ENCODE measurements at places on chromosomes 2 and 18. TPM values are rescaled to one million over a fixed set of nuclear protein-coding genes. Genes with fewer than 3 reads are reported as not detected.

DPY30 gene
- total RNA-seq, result 41.4 TPM

HNRNPLL gene
- total RNA-seq, result 40.3 TPM

IDH1 gene
- total RNA-seq, result 139 TPM

FNDC4 gene
- 52.9 TPM for total RNA-seq

ATF2 gene
- total RNA-seq, result 39.2 TPM

APCDD1 gene
- 8.2 TPM for total RNA-seq

NDUFV2 gene
- 71.7 TPM for total RNA-seq

TWIST2 gene
- 20.7 TPM for total RNA-seq

LHCGR gene
- not detected for total RNA-seq

APLF gene
- 5.6 TPM for total RNA-seq

TUBA3E gene
- not detected for total RNA-seq

SLC14A1 gene
- 167 TPM for total RNA-seq

CD226 gene
- 0.69 TPM for total RNA-seq

GALNT13 gene
- 0.20 TPM for total RNA-seq

RGPD3 gene
- 0.20 TPM for total RNA-seq

POTEJ gene
- not detected for total RNA-seq

CNDP1 gene
- not detected for total RNA-seq

SERPINB13 gene
- not detected for total RNA-seq

SLC38A11 gene
- total RNA-seq, result 0.13 TPM

TOGARAM2 gene
- under 0.01 TPM for total RNA-seq

ZFP36L2 gene
- 16.9 TPM for total RNA-seq

RPL31 gene
- 737 TPM for total RNA-seq

PDE11A gene
- 0.50 TPM for total RNA-seq

SCYGR2 gene
- total RNA-seq, result not detected

ARHGEF33 gene
- total RNA-seq, result 0.43 TPM

SPATA3 gene
- not detected for total RNA-seq

MAP2 gene
- 10.7 TPM for total RNA-seq

CASP8 gene
- total RNA-seq, result 22.2 TPM

CFAP65 gene
- 0.03 TPM for total RNA-seq

NT5C1B gene
- not detected for total RNA-seq

ALS2 gene
- total RNA-seq, result 30.4 TPM

CABYR gene
- total RNA-seq, result 5.7 TPM

TSGA10 gene
- 2.5 TPM for total RNA-seq

RIT2 gene
- total RNA-seq, result not detected

REG1A gene
- total RNA-seq, result not detected

BMP10 gene
- total RNA-seq, result not detected

M1AP gene
- 0.26 TPM for total RNA-seq

PAX8 gene
- total RNA-seq, result 1.6 TPM

INHA gene
- 0.26 TPM for total RNA-seq

WNT6 gene
- not detected for total RNA-seq

SERPINB4 gene
- total RNA-seq, result not detected

CCDC178 gene
- total RNA-seq, result not detected

HRH4 gene
- total RNA-seq, result 0.07 TPM

Data from smooth muscle cell of the pulmonary artery (primary cell).